COR-L47 (cell line): ENCODE measurements at places on chromosomes 3 and 15.

DNA sequence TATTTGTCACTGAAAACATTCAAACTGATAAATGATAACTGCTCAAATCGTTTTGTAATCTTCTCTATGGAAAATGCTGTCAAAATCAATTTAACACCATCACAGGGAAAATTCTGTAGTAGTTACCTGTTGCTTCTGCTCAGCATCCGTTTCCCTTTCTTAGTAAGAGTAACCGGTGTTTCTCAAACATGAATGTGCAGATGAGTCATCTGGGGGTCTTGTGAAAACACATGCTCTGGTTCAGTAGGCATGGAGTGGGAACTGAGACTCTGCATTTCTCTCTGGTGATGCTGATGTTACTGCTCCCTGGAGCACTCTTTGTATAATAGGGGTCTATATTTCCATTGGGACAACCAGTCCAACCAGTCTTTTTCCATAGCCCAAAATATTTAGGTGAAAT lies 145.1 kb downstream of the SEMA6D start:
- DNase-seq, result no peak

DNA sequence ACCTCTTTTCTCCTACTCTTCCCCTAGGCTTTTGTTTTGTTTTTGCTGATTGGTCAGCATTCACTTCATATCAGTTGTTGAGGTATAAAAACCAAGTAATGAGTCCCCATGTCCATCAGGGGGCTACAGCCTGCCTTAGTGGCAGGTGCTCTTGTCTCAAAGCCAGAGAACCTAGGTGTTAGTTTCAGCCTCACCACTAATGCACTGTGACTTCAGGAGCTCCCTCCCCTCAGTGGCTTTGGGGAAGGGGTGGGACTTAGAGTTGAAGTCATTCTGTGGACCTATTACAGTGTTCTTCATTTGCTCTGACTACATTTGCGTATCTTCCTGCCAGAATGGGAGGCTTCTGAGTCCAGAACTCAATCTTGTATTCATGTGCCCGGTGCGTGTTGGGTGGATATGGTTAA lies 41.6 kb downstream of the NR2C2 start:
- DNase-seq, result no peak

- DNase-seq, result peak; percentile 80
These were observed 11.5 kb upstream of the SHF start for GRCh38 chr15:45199136-45199810.

DNA sequence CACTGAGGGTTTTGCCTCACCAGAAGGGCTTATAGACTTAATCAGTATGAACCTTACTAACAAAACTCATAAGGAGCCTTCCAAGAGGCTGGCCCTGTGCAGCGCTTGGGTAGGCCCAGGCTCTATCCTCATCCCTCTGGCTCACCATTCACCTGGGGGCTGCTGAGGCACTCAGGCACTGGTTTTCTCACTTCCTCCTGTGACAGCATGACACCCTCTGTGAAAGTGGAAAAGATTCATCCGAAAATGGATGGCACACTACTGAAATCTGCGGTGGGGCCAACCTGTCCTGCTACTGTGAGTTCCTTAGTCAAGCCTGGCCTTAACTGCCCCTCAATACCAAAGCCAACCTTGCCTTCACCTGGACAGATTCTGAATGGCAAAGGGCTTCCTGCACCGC lies 41.3 kb downstream of the PSMD6 start:
- no peak for DNase-seq

GRCh38 chr3:184654375-184654774 lies 57.5 kb downstream of the MAGEF1 start:
- DNase-seq, result no peak

- DNase-seq, result no peak
These were observed 96.9 kb upstream of the UBP1 start for GRCh38 chr3:33537133-33537532.

GRCh38 chr3:190514413-190515153 lies 698 bp downstream of the IL1RAP start:
- DNase-seq, result no peak

DNA sequence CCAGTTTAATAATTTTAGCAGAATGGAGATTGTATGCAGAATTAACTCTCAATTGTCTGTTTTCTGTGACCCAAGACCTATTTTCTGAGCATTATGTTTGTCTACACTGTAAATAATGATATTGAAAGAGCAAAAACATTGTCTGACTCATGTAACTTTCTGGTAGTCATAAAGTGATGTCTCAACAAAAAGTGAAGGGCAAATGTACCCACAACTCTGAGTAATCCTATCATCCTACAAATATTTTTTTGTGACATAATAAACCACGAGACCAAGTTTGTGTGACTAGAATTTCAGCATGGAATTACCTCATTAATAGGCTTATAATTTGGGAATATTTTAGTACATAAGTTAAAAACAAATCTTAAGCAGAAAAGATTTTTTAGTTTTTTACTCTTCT lies 15.4 kb upstream of the ABHD10 start:
- no peak for DNase-seq
